Stimulated activated CD4-positive, alpha-beta T cell treated with anti-CD3 and anti-CD28 coated beads, Interleukin-15, amount 100 ng/mL, for 1 hour (primary cell): ENCODE measurements at places on chromosomes 2 and 18.

- no peak for DNase-seq
Observed at GRCh38 chr2:191625016-191625415, 52.9 kb upstream of the NABP1 start.

DNA sequence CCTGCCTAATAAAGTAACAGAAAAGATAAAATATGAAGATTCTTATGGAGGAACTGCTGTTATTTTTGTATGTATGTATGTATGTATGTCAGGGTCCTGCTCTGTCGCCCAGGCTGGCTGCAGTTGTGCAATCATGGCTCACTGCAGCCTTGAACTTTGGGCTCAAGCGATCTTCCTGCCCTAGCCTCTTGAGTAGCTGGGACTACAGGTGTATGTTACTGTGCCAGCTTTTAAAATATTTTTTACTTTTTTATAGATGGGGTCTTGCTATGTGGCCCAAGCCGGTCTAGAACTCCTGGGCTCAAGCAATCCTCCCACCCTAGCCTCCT is 26.7 kb downstream of the ANKRD29 start:
- DNase-seq, result no peak

DNA sequence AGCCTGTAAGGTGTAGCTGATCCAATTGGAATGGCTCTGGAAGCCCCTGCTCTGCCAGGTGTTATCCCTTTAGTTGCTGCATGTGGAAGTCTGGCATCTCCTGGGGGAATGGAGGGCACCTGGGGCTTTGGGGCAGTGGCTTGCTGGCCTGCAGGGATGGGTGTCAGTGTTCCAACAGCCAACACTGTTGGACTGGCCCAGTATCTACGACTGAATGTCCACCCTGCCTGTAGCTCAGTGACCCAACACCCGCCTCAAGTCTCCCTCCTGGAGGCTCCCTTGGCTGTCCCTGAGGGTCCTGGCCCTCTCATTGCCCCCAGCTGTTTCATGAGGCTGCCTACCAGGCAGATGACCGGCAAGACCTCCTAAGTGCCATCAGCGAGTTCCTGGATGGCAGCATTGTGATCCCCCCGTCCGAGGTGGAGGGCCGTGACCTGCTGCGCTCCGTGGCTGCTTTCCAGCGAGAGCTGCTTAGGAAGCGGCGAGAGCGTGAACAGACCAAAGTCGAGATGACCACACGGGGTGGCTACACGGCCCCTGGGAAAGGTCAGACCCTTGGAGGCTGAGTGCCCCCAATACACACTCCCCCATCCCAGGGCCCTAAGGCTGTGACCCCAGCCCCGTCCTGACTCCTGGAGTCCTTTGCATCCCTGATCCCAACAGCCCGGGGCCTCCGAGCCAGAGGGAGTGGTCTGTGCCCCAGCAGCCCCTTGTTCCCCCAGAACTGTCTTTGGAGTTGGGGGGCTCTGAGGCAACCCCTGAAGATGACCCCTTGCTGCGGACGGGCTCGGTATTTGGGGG is 7.7 kb downstream of the SLC4A3 start:
- no peak for DNase-seq

- DNase-seq, result no peak
Observed at GRCh38 chr2:54945391-54946219, 104.6 kb downstream of the RTN4 start.

DNA sequence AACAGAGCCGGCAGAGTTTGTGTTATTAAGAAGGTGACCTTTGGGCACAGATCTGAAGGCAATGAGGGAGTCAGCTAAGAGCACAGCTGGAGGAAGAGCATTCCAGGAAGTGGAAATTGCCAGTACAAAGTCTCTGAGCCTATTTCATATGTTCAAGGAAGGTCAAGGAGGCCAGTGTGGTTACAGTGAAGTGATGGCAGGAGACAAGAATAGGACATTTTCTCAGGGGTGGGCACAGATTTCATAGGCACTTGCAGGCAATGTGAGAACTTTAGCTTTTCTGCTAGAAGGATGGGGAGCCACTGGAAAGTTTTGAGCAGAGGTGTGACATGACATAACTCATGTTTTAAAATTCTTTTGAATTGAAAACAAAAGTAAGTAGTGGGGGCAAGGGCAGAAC is 50.3 kb downstream of the ARHGAP25 start:
- no peak for DNase-seq

GRCh38 chr2:40208463-40208862 is 243.4 kb downstream of the SLC8A1 start:
- no peak for DNase-seq

DNA sequence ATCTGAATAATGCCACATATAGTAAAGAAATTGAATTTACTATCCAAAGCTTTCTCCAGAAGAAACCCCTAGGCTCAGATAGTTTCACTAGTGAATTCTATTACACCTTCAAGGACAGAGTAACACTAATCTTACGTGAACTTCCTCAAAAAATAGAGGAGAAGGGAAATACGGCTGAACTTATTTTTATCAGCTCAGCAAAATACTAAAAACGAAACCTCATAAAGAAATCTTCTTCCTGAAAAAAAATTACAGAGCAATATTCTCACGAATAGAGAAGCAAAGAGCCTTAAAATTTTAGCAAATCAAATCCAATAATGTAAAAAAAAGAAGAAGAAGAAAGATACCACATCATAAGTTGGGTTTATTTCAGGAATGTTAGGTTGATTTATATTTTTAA is 14.7 kb downstream of the CAPN13 start:
- no peak for DNase-seq

DNA sequence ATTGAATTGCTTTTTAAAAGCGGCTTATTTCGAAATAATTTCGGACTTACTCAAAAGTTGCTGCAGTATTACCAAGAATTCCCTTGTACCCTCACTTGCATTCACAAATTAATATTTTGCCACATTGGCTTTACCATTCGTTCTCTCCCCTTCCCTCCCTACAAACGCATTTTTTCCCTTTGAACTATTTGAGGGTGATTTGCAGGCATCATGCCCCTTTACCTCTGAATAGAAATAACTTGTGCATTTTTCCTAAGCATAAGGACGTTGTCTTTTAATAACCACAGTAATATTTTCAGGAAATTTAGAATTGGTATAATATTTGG is 608 bp downstream of the CCDC138 start:
- DNase-seq, result no peak

DNA sequence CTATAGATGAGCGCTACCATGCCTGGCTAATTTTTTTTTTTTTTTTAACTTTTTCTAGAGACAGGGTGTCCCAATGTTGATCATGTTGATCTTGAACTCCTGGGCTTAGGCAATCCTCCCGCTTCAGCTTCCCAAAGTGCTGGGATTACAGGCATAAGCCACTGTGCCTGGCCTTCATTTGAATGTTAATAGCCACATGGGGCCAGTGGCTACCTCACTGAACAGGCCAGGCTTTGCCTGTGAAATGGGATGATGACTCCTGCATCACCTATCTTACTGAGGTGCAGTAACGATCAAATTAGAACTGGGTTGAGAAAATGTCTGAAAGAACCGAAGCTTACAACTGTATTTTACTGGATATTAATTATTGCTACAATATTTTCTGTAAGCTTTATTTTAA is 278.7 kb downstream of the TCF4 start:
- DNase-seq, result no peak
